ENCODE measurements at places on chromosomes 6 and 20.

GRCh38 chr6:72869621-72870020 lies 247.8 kb downstream of the KCNQ5 start:
- DNase-seq: no peak

- DNase-seq: no peak
Observed at GRCh38 chr6:2231438-2231837, 14.0 kb downstream of the GMDS start.

GRCh38 chr6:118896339-118897136 lies 2.6 kb downstream of the ASF1A start:
- DNase-seq: peak; percentile 28

- no peak for DNase-seq
Observed at GRCh38 chr6:100463630-100464161, 1.0 kb downstream of the SIM1 start.

DNA sequence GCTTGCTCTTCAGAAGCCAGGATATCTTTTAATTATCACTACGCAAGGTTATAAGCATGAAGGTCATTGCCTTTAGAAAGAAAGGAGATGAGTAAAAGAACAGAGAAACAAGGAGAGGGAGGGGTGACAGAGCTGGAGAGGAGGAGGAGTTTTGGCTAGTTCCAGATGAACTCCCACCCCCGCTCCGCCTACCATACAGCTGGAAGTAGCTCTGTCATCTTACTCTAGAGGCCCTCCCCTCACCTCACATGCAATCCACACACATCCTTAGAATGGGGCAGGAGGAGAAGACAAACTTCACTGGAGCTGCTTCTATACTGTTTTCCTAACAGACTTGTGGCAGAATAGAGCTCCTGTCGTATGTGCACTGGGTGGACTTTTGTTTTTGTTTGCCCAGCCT lies 144.7 kb downstream of the SCML4 start:
- DNase-seq: no peak

GRCh38 chr6:73832313-73832712 lies 136.3 kb downstream of the CD109 start:
- no peak for DNase-seq

DNA sequence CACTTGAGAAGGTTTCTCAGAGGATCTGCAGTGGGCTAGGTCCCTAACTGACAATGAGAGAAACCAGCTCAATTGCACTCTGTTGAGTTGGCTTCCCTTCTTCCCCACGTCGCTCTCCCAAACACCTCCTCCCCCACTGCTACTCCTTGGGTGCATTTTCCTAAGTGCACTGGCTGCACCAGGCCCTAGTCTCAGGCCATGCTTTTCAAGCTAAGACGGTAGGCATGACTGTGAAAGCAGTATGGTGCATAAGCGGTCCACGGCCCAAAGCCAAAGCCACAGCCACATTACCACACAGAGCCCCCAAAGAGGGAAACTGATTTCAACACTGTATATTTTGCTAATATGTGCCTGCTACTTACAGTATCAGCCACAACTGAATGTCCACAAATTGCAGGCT lies 62.1 kb upstream of the RBM24 start:
- no peak for DNase-seq

DNA sequence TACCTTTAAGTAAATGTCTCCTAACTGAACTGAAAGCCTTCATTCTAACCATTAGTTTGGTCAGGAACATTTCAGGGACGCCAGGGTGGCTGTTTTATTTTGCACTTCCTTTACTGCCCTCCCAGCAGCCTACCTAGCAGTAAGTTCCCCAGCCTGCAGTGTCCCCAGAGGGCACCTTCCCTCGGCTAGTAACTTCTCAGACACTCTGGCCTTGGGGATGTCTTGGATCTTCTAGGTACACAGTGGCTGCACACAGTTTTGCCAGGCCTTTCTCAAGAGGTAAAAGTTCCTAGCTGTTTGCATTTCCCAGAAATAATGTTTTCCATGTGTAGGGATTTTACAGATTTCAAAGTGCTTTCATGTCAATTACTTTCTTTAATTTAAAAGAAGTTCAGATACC lies 378 bp upstream of the LAMA2 start:
- DNase-seq: no peak

DNA sequence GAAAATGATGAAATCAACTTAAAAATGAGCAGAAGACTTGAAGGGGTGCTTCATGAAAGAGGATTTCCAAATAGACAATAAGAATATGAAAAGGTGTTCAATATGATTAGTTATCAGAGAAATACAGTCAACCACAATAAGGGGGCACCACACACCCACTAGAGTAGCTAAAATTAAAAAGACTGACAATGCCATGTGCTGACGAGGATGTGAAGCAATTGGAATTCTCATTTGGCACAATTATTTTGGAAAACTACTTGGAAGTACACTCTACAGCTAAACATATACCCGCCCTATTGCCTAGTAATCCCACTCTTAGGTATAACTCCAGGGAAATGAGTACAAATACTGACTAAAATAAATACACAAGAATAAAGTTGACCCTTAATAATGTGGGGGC lies 45.0 kb downstream of the MOCS1 start:
- DNase-seq: no peak

DNA sequence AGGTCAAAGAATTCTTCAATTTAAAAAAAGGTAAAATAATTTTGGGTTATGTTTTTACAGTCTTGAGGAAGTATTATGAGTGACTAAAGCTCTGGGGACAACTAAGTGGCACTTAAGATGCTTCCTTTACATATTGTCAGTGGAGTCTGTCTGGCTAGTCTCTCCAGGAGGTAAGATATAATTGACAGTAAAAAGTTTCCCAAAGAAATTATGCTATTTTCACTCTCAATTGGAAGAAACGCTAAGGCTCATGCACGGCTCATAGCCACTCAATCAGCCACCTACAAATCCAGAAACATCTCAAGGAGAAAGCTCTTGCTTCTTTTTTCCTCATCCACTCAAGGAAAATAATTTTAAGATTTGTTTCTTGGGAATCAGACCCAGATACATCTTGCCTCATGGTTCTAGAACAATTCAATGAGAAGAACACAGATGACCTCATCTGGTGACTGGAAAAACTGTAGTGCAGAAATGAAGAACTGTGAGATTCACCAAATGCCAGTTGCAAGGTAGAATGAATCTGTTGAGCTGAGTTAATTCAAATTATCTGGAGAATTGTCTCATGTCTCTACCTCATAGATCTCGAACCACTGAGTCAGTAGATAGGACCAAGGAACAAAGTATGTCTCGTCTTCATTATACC lies 252.9 kb downstream of the TPBG start:
- no peak for DNase-seq

DNA sequence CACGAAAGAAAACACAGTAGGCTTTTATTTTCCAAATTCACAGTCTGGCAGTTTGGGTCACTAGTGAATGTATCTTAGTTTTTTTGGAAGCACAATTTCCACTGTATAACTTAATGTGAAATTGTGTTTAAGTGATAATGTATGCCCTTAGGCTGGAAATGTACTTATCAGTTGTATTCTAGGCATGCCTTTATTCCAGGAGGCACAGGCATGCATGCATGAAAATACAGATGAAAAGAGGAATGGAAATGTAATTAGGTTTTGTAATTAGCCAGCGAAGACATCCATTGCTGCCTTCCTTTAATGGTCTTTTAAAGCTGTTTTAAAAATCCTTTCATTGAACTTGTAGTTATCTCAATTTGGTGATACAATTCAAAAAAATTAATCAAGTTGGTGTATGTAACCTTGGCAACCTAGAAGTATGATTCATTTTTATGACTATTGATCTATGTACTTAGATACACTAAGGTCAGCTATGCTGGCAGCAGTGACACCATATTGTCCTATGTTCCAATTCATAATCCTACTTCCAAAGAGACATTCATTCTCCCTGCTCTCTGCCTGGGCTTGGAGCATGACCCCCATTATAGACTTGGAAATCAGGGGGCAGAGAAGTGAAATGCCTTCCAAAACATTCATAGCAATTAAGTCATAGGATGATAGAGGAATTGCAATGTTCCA lies 73.1 kb downstream of the SNAP25 start:
- DNase-seq: no peak

DNA sequence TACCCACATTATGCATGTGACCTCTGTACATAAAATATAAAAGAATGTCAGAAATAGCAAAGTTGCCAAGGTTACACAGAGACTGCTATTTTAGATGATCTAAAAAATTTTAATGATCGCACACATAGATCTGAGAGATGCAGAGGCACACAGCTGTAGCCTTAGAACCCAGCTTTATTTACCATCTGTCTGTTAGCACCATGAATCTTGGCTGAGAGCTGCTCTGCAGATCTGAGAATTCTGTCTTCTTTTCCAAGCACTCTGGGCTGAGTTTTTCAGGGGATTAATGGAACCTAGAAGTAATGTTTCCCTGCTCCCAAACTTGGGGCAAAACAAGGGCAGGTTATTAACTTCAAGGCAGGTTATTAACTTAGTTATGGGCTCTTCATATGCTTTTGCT lies 248.7 kb upstream of the JAG1 start:
- no peak for DNase-seq

DNA sequence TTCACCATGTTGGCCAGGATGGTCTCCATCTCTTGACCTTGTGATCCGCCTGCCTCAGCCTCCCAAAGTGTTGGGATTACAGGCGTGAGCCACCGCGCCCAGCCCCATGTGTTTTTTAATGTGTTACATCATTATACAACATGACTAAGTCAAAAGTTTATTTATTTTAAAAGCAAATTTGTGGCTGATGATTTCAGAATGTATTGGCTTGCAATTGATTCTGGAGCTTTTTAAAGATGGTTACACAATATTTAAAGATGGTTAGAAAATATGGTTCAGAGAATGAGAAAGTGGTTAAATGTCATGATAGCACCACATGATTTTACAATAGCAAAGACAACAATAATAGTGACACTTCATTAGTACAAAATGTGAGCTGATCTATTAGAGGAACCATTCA lies 80.5 kb downstream of the SASH1 start:
- no peak for DNase-seq

- no peak for DNase-seq
Observed at GRCh38 chr6:18214003-18214402, 50.3 kb downstream of the DEK start.

GRCh38 chr6:72321788-72322187 lies 300.1 kb upstream of the KCNQ5 start:
- DNase-seq: no peak

GRCh38 chr20:18057101-18057993 lies at the start of gene OVOL2:
Gene OVOL2 (minus strand): TSS chr20:18057916. CDS start chr20:18057634, 282 bp downstream.
- DNase-seq: no peak

GRCh38 chr20:21180248-21180647 lies 54.4 kb downstream of the KIZ start:
- DNase-seq: no peak

DNA sequence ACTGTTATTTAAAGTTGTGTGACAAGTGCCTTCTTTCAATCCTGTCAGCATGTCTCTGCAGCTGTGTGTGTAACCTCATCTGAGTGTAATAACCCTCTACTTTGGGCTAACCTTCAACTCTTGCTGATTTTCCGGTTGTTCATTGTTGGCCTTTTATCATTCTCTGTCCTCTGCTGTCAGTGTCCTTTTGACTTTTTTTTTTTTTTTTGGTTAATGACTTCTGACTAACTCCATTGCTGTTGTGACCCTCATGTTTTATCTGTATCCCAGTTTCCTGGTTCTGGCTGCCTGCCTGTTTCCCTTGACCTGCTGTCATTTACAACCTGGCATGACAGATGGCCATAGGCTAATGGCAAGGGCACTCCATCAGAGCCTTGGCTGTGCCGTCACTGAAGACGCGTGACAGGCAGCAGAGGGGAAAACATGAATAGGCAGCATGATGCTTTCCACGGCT lies 145.7 kb upstream of the MAN1A1 start:
- DNase-seq: no peak

- DNase-seq: no peak
Observed at GRCh38 chr20:38173237-38174156, 8.4 kb upstream of the TGM2 start.

- no peak for DNase-seq
Observed at GRCh38 chr6:151109361-151109760, 130.4 kb upstream of the AKAP12 start.

GRCh38 chr6:89979481-89980119 lies 85.3 kb downstream of the GJA10 start:
- DNase-seq: no peak

- no peak for DNase-seq
Observed at GRCh38 chr6:42200035-42200434, 5.3 kb upstream of the GUCA1B start.

DNA sequence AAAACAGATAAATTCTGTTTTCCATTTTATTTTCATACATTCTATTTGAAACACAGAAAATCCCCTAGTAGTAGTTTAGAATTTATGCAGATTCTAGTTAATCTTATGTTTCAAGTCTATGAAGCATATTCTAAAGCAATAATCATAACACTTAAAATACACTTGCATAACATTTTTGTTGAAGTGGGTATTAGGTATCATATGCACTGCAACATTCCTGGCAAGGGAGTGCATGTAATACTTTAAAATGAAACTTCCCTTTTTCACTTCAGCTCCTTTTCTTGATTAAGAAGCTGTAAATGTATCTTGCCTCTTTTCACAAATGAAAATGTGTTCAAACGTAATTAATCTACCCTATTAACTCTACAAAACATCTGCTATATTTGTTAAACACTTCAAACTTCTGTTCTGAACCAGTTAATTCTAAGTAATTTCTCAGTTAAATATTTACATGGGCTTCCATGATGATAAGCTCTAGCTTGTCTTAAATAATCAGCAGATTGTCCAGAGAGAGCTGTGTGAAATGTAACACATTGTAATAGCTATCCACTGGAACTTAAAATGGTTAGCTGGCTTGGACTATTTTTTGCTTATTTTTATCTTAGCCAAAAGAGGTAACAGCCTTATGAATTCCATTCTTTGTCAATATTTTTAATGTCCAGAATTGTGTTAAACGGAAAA lies 192.8 kb downstream of the COL19A1 start:
- no peak for DNase-seq

GRCh38 chr6:160508599-160508998 lies 155.5 kb downstream of the LPA start:
- DNase-seq: no peak
